ENCODE measurements at places on chromosomes 4 and X. TPM values are rescaled to one million over a fixed set of nuclear protein-coding genes. Genes with fewer than 3 reads are reported as not detected.

Gene NPY1R
- not detected for polyA plus RNA-seq

Gene LARP1B
- polyA plus RNA-seq: 8.8 TPM

Gene SLC25A31
- not detected for polyA plus RNA-seq

Gene RHOXF1
- polyA plus RNA-seq: not detected

Gene F8A1
- polyA plus RNA-seq: 7.1 TPM

Gene FRMD7
- polyA plus RNA-seq: not detected

Gene NOX1
- not detected for polyA plus RNA-seq

Gene PGM2
- 17.0 TPM for polyA plus RNA-seq

Gene BCAP31
- 204 TPM for polyA plus RNA-seq

Gene MAOB
- not detected for polyA plus RNA-seq

Gene RAPGEF2
- polyA plus RNA-seq: 19.6 TPM

Gene TCEAL2
- polyA plus RNA-seq: not detected

Gene SYTL5
- 0.48 TPM for polyA plus RNA-seq
